ENCODE measurements at places on chromosomes 2 and 18.

- DNase-seq, result peak; percentile 11
Measured at GRCh38 chr18:56869189-56869777, 218.1 kb downstream of the WDR7 start.

DNA sequence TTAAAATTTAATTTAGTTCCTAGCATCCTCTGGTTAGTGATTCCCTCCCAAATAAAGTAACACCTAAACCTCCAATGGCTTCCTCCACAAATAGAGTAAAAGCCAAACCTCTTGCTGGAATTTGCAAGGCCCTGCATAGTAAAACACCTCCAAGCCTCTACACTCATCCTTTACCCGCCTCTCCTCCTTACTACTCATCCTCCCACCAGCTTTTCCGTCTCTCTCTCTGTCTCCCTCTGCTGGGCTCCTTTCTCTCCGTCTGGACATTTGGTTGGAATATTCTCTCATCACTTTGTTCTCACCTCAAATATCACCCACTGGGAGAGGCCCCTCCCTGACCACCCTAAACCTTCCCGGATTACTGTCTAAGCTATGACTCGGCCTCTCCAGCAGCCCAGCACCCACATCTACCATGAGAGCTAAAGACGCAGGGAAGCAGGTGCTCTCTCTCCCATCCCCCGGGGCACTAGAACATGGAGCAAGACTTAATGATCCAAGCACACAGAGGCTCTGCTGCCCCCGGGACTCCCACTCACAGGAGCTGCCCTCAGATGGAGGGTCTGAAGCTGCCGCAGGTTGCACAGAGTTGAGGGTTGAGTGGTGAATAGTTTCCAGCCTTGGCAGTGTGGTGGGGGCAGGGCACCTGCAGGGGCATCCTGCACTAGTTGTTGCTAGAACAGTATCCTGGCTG, 167.2 kb downstream of the FBXO15 start:
- peak; percentile 36 for DNase-seq

- no peak for DNase-seq
Measured at GRCh38 chr2:99389946-99390345, 52.8 kb downstream of the EIF5B start.

DNA sequence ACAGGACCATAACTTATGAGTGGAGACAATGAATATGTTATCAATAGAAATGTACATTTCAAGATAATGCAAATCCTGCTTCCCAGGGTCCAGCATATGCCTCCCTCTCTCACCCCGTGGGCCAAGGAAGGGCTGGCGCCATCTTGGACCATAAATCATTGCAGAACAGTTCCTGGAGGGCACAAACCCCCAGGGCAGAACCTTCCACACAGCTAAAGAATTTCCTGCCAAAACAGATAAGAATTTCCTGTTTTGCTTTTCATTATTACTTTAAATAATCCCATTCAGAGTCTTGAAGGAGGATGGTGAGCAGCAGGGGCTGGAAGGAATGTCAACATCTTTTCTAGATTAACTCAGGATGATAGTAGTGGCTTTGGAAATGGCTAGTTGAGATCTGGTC, 53.7 kb downstream of the EHD3 start:
- no peak for DNase-seq

DNA sequence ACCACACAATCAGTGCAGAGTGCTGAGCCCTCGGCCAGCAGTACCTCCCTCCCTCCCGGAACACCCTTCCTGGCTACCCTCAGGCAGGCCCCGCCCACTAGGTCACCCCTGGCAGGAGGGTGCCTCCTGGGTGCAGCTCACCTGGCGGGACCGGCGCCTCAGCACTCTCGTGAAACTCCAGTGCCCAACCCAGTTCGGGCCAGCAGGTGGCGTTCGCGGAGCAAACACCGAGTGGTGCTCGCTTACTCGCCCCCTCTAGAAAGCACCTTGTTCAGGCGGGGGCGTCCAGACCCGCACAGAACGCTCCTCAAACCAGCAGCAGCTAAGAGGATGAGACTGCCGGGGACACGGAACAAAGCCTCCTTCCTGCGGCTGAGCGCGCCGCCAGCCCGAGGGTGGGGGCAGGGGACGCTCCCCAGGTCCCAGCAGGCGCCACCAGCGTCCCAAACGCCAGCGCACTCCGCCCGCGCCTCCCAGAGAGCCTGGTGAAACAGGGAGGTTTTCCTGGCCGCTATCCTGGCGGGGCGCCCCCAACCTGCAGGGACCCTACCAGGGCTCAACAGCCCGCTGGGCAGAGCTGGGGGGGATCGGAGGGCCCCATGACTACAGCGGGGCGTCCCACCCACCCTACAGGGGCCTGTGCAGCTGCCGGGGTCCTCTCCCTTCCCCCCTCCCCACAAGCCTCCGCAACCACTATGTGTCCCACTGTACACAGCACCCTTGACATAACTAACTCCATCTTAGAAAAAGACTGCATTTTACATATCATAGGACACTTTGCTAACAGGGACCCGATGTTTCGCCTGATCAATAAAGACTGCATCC, 44.7 kb downstream of the MRPS5 start:
- peak; percentile 32 for DNase-seq

GRCh38 chr2:19580264-19580663, 221.8 kb upstream of the OSR1 start:
- DNase-seq, result no peak

DNA sequence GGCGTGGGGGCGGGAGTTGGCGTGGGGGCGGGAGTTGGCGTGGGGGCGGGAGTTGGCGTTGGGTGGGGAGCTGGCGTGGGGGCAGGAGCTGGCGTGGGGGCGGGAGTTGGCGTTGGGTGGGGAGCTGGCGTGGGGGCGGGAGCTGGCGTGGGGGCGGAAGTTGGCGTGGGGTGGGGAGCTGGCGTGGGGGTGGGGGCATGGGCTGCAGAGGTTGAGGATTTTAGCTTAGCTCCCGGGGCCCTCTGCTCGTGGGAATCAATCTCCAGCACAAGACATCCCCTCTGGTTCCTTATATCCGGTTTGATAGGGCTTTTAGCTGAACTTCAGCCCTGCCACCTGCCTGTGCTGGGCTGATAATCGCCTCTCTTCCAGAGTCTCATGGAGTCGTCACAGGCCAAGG, 177.0 kb downstream of the LDLRAD4 start:
- no peak for DNase-seq

Measured in NCI-H1048 (cell line).